T-helper 1 cell (primary cell): ENCODE measurements at places on chromosomes 4 and X.

GRCh38 chr4:103996064-103996463 lies 276.3 kb upstream of the TACR3 start:
- DNase-seq, result no peak

GRCh38 chr4:186931519-186931918 lies 207.9 kb upstream of the FAT1 start:
- no peak for DNase-seq

- no peak for DNase-seq
These were observed 97.3 kb downstream of the HDAC8 start for GRCh38 chrX:72475338-72475737.

GRCh38 chrX:99301990-99302389 lies 1108.1 kb downstream of the PCDH19 start:
- DNase-seq, result no peak

DNA sequence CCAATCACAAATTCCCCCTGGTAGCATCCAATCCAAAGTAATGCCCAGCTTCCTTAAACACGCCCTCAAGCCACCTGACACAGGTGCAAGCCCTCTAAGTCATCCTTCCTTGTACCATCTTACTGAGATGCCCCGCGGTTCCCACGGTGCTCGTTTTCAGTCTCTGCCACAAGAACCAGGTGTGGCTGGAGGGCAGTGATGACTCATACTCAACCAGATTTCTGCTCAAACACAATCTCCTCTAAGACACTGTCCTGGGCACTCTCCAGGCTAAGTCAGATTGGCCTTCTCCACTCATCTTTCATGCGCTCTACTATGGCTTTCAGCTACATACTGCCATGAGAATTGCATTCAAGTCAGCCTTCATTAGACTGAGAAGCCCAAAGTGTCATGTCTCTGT lies 3.5 kb downstream of the SH3KBP1 start:
- DNase-seq, result no peak
